ENCODE measurements at places on chromosomes 7 and 10.

DNA sequence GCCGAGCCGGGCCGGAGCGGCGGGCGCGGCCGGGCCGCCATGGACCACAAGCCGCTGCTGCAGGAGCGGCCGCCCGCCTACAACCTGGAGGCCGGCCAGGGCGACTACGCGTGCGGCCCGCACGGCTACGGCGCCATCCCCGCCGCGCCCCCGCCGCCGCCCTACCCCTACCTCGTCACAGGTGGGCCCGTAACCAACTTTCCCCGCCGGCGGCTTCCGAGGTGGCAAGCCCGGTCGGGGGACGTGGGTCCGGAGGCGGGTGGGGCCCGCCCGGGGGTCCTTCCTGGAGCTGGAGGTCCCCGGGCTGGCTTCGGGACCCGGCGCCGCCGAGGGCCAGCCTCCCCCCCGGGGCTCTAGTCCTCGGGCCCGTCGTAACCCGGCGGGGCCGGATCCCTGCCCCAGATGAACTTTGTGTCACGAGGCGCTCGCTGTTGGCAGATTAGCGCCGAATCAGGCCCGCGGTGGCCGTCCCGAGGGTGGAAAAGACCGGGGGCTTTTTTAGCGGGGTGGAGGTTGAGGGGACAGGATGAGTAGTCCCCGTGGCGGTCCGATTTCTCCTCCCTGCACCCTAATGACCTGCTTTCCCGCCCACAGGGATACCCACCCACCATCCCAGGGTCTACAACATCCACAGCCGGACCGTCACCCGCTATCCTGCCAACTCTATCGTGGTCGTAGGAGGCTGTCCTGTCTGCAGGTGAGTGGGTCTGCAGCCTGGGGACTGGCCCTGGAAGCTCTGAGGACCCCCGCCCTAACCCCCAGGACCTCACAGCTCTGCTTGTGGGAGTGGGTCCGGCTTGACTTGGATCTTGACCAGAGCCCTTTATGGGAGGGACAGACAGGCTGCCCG lies 496 bp downstream of the BRI3 start:
- no peak for DNase-seq

GRCh38 chr7:157796846-157797245 lies 460.0 kb downstream of the DNAJB6 start:
- DNase-seq, result no peak

DNA sequence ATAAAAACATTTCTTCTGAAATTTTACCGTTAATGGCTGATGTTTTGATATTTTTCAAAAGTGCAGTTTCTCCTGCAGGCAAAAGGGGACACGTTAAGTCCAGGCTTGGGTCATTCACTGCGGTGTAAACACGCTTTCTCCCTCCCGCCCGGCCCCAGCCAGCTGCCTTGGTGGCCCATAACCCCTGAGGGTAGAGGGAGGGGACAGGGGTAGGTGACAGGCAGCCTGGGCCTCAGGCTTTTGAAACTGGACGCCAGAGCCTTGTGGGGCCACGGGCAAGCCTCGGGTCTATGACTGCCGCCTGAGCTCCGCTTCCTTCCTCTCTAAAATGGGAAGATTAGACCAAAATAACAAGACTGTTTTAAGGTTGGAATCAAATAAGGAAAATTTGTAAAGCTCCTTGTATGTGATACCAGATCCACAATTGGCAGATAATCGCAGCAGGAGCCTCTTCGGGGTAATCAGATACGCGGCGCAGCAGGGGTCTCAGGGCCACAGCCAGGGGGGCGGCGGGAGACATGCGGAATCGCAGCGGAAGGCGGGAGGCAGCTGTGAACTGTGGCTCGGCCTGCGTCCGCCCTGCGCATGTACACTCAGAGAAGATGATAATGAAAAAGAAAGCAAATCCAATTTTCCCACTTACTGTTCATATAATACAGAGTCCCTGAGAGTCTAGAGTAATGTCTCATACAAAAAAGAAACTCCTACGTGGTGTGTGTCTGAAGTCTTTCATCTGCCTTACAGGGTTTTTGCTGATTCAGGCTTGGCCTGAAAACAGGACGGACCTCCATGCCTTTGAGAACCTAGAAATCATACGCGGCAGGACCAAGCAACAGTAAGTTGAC lies 138.3 kb downstream of the EGFR start:
- no peak for DNase-seq

DNA sequence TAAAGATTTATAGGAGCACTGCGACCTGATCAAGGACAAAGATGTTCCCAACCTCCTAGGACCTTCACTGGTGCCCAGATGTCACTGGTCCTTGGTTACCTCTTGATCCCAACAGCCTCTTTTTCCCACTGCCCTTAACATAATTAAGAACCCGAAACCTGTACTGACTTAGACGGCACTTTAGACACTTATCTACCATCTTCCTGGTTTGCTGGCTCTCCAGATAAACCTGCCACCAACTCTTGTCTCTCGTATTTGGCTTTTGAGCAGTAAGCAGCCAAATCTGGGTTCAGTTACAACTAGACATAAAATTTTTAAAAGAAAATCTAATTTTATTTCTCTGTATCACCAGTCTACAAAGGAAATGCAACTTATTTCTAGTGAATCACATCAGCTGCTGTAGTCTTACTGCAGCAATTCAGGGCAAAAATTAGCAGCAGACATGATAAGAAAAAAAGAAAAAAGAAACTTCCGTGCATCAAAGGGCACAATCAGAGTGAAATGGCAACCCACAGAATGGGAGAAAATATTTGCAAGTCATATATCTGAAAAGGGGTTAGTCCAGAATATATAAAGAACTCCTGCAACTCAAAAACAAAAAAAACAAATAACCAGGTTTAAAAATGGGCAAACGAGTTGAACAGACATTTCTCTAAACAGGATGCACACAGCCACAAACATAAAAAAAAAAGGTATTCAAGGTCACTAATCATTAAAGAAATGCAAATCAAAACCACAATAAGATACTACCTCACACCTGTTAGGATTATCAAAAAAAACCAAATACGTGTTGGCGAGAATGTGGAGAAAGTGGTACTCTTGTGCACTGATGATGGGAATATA lies 9.4 kb downstream of the ASB13 start:
- no peak for DNase-seq

- DNase-seq, result no peak
Measured at GRCh38 chr10:29969255-29970011, 90.0 kb downstream of the JCAD start.

GRCh38 chr7:41035794-41036193 lies 667.1 kb downstream of the INHBA start:
- no peak for DNase-seq

DNA sequence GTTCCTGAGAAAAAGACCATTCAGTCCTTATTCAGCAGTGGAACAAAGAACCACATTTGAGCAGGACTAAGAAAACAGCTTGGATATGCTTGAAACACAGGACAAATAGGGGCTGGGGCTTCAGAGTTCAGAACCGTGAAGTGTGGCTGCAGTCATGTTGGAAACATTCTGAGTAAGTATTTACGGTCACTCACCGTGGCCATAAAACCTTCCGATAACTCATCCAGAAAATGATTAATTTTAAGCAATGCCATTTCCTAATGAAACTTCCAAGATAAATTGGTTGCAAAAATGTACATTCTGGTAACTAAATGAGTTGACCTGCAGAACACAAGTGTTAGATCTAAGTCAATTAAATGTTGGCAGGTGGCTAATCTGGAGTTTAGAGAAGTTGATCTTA lies 279.2 kb downstream of the CXCL12 start:
- DNase-seq, result no peak

GRCh38 chr7:12898620-12899019 lies 211.2 kb downstream of the ARL4A start:
- DNase-seq, result no peak

DNA sequence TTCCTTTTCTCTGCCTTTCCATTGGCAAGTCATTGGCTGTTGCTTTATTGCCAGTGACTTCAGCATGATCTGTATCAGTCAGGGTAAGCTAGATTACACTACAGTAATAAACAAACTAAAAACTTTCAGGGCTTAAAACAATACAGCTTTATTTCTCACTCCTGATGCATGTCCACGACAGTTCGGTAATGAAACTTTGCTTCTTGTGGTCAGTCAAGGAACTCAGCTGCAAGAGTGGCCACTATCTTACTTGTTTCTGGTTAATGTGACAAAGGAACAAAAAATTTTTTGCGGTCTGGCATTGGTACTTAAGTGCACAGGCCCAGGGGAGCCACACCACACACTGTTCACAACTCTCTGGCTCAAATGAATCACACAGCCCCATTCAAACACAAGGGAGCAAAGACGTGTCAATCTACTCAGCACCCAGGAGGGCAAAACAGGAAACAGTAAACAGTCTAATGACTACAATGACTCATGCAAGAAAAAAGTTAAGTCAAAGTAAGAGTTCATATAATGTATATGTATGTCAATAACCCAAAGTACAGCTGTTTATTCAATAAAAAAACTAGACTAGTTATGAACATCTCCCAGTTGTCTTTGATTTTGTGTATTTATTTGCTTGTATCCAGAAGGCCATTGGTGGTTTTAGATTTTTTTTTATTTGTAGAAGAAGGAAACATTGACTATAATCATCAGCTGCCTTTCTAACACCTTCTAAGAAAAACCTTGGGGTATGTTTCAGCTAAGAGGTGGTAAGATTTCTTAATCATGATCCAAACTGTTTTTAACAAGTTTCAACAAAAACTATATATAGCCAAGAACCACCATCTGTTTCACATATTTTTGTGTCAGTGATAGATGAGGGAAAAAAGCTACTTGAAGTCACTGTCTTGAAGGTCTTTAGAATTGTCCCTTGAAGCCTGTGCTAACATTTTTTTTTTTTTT lies 134.4 kb upstream of the FAM3C start:
- DNase-seq, result peak; percentile 54

- no peak for DNase-seq
Measured at GRCh38 chr10:130481936-130482335, 345.7 kb downstream of the GLRX3 start.

- no peak for DNase-seq
Measured at GRCh38 chr7:122379491-122379890, 74.9 kb upstream of the FEZF1 start.

Measured in GM10248 (cell line).